ENCODE measurements at places on chromosomes 11 and 22.

DNA sequence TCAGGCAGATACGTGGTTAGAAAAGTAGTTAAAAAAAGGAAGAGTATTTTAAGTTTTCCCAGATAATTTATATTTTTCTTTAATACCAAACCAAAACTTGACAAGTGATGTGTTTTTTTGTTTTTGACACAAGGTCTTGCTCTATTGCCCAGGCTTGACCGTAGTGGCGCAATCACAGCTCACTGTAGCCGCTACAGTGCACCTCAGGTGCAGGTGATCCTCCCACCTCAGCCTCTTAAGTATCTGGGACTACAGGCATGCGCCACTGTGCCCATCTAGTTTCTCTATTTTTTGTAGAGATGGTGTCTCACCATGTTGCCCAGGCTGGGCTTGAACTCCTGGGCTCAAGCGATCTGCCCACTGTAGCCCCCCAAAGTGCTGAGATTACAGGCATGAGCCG, 92.5 kb downstream of the MTMR3 start:
- DNase-seq = no peak

DNA sequence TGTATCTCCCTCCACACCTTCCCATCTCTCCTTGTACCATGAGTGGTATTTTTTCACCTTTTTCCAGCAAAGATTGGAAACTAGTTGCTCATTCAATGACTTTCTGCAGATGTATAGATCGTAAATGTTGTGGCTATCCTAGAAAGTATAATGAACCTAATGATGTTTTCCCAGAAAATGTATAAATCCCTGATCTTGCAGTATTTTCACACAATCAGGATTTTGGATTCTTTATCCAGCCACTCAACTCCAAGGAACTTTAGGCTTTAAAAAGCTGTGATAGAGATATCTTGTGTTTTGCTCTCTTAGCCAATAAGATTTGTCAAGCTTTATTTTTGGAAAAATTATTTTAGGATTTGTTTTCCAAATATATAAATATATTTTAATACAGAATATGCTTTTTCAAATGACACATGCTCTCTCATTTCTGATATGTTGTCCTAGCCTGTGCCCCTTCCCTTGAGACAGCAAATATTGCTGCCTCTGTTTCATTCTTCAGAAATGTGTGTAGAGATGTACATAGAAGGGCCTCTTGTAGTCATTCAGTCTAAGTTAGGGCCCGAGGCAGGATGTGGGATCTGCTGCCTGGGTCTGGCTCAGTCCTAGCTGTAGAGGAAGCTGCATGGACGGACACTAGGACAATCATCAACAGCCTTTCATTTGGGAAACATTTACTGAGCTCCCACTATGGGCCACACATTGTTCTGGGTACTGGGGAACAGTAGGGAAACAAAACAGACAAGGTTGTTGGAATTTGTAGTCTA, 62.4 kb downstream of the NAV2 start:
- no peak for DNase-seq

GRCh38 chr11:127574478-127574877, 573.9 kb upstream of the KIRREL3 start:
- no peak for DNase-seq

- DNase-seq = no peak
Observed at GRCh38 chr11:1197431-1197885, 25.4 kb upstream of the MUC5B start.

DNA sequence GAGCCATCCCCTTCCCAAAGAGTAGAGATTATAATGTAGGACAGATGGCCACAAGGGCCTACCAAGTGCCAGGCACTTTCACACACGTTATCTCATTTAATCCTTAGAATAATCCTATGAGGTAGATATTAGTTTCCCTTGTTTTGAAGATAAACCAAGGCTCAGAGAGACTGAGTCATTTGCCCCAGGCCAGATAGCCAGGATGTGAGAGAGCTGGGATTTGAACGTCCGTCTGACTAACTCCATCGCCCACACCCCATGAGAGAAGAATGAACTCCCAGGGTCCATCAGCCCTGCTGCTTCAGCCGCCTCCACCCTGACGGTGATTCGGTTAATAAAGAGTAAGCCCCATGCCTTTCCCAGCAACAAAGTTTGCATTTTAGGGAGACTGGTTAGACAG, 10.7 kb downstream of the PRG3 start:
- no peak for DNase-seq

GRCh38 chr22:45597460-45598192, 74.0 kb upstream of the ATXN10 start:
- no peak for DNase-seq

DNA sequence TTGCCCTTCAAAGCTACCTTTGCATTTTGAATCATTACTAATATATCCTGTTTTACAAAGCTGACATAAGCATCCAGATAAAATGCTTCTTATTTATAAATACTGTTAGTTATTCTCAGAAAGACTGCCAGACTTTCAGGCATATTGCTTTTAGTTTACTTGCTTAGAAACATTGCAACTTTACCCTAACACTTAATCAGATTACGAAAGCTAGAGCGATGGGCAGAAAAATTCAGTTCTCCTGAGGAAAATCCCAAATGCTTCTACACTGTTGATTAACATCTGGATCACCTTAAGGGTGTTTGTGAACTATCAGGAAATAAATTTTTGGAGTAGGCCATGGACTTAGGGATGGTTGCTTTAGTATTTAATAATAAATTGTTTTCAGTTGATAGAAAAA, 289.7 kb upstream of the MPPED2 start:
- DNase-seq = no peak

GRCh38 chr11:63404161-63404935, 34.8 kb downstream of the SLC22A9 start:
- DNase-seq = no peak

DNA sequence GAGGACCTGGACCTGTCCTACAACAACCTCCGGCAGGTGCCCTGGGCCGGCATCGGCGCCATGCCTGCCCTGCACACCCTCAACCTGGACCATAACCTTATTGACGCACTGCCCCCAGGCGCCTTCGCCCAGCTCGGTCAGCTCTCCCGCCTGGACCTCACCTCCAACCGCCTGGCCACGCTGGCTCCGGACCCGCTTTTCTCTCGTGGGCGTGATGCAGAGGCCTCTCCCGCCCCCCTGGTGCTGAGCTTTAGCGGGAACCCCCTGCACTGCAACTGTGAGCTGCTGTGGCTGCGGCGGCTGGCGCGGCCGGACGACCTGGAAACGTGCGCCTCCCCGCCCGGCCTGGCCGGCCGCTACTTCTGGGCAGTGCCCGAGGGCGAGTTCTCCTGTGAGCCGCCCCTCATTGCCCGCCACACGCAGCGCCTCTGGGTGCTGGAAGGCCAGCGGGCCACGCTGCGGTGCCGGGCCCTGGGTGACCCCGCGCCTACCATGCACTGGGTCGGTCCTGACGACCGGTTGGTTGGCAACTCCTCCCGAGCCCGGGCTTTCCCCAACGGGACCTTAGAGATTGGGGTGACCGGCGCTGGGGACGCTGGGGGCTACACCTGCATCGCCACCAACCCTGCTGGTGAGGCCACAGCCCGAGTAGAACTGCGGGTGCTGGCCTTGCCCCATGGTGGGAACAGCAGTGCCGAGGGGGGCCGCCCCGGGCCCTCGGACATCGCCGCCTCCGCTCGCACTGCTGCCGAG, 1.5 kb downstream of the LRFN4 start:
- no peak for DNase-seq

DNA sequence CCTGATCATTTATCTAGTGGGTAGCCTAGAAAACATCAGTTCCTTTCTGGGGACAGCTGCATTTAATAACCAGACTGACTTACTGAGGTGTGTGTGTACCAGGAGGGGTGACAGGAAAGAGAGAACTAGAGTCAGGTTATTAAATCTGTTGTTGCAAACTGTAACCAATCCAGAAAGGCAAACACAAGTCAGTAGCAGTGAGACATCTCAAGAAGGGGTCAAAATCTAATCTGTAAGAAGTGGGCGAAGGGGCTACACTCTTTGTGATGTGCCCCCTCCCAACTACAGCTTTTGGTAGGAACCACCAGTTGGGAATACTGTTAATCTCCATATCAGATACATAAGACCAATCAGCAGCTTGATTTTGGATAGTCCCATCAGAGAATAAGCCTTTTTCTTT, 26.3 kb downstream of the CUL5 start:
- DNase-seq = no peak

- peak; percentile 90 for DNase-seq
Observed at GRCh38 chr11:113992459-113993110, 17.7 kb downstream of the HTR3A start.

GRCh38 chr11:113016905-113017304, 55.7 kb downstream of the NCAM1 start:
- DNase-seq = no peak

- DNase-seq = no peak
Observed at GRCh38 chr11:62892077-62892922, 11.6 kb downstream of the SLC3A2 start.

DNA sequence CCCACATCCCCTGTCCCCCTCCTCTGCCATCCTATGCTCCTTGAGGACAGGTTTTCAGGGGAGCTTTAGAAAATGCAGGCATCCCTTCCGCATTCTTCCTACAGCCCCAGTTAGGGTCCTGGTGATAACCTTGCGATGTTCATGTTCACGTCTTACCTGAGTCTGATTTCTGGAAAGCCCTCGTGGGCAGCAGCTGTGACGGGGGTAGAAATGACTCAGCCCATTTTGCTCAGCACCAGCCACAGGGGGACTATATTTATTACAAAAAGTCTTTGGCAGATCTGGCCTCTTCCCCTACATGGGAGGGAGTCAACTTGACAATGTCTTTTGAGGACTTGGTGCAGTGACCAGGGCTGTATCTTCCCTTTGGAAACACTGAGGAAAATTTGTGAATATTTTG, 12.3 kb downstream of the PKNOX2 start:
- DNase-seq = no peak

GRCh38 chr11:97937501-97937900, 1083.2 kb upstream of the CNTN5 start:
- no peak for DNase-seq

DNA sequence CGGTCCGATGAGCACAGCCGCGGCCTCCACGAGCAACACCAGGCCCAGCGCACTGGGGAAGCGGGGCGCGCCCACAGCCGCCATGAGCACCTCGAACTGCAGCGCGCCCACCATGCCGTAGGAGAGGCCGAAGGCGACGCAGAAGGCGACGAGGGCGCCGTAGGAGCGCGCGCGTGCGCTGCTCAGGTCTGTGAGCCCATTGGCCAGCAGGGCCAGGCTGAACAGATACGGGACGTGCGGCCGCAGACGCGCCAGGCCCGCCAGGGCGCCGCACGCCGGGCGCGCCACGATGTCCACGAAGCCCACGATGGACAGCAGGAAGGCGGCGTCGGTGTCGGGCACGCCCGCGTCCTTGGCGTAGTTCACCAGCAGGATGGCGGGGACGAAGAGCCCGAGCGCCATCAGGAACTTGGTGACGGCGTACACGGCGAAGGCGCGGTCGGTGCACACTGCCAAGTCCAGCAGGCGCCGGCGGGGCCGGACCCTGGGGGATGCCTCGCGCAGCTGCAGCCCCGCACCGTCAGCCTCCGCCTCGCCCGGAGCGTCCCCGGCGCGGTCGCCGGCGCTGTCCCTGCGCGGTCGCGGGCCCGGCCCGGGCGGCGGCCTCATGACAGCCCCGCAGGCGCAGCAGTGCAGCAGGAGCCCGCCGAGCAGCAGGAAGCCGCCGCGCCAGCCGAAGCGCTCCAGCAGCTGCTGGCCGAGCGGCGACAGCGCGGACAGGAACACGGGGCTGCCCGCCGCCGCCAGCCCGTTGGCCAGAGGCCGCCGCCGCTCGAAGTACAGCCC, 2.9 kb downstream of the SLC16A8 start:
- DNase-seq = no peak

- DNase-seq = no peak
Observed at GRCh38 chr11:57275582-57275981, 38.5 kb upstream of the APLNR start.

DNA sequence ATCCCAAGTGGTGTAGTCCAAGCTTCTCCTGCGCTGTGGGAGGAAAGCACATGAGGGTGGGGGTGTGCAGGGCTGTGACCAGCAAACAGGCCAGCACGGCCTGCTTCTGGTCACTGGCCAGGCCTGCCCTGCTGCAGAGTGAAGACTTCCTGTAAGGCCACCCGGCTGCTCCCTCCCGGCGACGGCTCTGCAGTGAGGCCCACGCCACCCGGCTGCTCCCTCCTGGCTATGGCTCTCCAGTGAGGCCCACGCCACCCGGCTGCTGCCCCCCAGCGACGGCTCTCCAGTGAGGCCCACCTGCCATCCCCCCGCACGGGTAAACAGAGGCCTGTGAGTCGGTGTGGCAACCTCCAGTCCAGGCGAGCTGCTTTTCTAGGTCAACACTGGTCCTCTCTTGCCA, 31.4 kb upstream of the BRSK2 start:
- no peak for DNase-seq

- no peak for DNase-seq
Observed at GRCh38 chr11:108144615-108145014, 23.2 kb downstream of the ACAT1 start.

DNA sequence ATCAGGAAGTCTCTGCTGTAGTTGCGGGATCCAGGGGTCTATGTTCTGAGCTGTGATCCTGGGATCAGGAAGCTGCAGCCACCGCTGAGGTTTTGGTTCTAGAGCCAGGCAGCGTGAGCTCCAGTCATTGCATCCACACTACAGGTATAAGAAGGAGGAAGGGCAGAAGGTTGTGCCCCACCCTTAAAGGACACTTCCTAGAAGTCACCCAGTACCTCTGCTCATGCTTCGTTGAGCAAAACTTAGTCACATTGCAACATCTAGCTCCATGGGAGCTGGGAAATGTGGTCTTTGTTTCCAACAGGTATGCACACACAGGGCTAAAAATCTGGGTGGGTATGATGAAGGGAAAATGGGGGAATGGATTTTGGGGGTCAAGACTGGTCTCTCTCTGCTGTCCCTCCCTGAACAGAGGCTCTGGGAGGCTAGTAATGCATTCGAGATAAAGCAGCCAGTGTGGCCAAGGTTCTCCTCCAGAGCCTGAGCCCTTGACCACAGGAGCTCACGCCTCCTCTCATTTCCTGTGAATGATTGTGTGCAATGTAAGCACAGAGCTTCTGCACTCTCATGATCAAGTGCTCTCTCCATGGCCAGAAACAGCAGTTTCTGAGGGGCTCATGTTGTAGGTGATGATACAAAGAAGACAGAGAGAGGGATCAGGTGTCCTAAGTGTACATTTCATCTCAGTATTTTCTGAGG, 86.8 kb upstream of the OR4B1 start:
- DNase-seq = no peak

DNA sequence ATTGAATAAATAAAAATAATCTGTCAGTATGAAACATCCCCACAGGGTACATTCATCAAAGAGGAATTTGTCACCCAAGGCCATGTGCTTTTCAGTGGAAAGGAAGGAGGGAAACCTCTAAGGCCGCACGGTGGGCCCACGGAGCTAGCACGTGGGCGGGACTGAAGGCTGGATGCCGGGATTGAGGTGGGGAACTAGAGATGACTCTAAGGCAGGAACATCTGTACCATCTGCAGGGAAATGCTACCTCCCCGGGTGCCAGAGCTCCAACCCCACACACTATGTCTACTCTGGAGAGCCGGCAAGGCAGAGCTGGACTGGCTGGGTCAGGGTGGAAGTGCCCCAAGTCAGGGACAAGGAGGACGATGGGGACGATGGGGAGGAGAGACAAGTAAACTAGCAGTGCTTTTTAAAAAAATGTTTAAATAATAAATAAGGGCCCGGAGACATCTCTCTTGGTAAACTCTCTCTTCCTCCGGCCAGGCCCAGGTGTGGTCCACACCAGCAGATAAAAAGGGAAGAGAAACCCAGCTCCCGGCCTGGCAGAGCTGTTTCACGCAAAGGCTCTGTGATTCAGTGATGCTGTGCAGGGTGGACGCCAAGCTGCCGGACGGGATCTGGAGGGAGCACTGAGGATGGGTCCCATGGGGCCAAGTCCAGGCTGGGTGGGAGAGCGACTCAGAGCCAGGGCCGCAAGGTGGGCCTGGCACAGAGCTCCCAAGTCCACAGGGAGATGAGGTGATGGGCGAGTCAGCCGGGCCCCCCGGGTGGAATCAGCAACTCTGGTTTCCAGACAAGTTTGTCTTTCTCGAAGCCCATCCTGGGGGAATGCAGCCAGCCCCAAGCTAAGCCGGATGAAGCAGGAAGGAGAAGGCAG, 5.8 kb downstream of the LIF start:
- no peak for DNase-seq

All from NCI-H2029 treated with DMSO at 0.1 percent for 48 hours (cell line).